NCI-H226 (cell line): ENCODE measurements at places on chromosomes 13 and 19.

DNA sequence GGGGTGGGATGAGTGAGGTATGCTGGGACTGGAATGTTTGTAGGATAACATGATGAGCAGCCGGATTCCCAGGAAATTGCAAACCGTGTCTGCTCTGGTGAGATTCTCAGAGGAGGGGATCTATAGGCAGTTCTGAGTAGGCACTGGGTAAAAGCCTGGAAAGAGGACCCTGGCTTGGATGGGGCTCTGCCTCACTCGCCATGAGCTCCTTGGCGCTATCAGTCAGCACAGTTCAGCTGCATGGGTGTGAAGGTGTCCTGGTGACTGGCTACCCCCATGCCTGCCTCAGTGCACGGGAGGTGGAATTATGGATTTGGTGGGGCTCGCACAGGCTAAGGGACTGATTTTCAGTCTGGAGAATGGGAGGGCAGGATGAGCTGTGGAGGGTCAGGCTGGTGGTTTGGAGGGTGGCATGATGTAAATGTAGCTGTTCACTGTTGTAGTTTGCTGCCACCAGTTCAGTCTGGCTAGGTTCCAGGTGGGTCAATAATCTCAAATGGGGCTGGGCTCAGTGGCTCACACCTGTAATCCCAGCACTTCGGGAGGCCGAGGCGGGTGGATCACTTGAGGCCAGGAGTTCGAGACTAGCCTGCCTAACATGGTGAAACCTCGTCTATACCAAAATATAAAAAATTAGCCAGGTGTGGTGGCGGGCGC is 9.2 kb upstream of the ZNF627 start:
- DNase-seq = no peak

- DNase-seq = no peak
These were observed 48.1 kb upstream of the FARP1 start for GRCh38 chr13:98094678-98095266.

DNA sequence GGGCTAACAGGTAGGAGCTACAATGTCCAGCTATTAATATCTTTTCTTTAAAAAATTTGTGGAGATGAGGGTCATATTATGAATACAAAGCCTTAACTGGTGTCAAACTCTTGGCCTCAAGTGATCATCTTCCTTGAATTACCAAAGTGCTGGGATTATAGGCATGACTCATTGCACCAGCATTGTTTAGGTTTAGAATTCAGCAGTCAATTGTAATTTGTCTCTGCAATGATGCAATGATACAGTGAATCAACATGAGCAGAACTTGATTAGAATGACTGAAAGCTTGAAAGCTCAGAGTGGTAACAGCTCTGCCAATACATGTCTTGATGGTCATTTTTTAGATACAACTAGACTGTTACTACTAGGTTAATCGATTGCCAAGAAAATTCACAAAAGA is 752.8 kb upstream of the MIR17HG start:
- DNase-seq = peak; percentile 70

DNA sequence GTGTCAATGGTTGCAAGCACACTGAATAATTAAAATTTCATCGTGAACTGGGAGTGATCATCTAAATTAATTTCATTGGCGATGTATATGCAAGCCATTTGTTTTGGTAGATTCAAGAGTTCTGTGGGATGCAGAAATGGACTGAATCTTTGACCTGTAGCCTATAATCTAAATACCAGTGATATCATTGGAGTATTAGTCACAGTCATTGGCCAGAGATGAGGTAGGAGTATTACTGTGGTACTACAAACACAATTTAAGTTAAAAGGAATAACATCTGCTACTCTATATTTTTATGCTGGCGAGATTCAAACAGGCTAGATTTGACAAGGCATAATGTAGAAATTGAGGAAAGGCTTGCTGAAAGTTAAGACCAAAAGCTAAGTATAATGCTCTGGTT is 14.0 kb downstream of the FRY start:
- DNase-seq = no peak

GRCh38 chr13:76822698-76823267 is 63.4 kb downstream of the KCTD12 start:
- DNase-seq = peak; percentile 30

DNA sequence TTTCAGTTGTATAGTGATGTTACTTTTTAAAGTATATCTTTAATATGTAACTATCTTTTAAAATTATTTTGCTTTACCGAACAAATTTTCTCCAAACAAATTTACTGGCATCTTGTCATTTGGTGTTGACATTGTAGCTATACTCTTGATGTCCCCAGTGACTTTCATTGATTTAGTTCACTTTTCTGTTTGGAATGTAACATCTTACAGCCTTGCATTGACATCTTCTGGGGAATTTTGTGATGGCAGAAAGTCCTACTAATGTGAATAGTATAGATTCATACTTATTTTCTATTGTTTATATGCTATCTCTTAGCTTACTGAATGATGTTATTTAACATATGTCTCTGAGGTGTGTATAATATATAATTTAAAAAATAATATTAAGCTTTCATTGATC is 800.9 kb upstream of the ATXN8OS start:
- no peak for DNase-seq

GRCh38 chr13:57946361-57946760 is 314.8 kb downstream of the PCDH17 start:
- no peak for DNase-seq

DNA sequence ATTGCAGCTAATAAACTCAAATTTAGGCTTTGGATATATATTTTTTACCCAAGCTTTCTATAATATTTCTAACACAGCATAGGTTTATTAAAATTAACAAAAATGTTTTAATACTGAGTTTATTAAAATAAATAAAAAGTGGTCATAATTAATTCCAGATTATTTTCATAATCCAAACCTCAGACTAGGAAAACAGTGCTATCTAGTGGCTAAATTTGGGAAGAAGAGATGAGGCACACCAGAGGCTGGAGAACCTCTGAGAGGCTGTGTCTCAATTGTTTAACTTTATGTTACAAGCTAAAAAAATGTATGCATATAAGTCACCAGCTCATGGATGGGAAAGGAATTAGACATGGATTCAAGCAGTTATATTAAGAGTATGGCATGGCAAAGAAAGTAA is 392.5 kb downstream of the DIAPH3 start:
- no peak for DNase-seq

DNA sequence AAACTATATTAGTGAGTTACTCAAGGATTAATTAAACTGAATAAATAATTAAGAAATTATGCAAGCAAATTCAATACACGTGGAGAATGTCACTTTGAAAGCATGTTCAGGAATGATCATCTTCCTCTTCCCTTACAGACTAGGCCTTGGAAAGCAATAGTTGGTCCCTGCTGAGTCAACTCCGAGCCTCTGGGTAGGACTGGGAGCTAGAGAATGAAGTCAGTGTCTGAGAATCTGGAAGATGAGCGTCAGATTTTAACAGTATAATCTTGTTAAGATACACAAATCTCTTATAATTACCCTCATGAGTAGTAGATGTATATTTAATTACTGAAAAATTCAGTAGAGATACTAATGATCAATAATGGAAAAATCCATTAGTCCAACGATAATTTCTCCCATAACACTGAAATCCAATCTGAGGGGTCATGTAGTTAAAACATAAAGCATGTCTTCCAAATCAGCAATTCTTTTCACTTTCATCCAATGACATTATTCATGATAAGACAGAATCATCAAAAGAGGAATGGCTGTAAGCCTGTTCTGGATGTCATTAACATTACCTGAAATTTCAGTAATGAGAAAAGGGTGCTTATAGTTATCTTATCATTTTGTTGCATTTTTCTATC is 423.0 kb downstream of the DCT start:
- no peak for DNase-seq

- DNase-seq = no peak
These were observed 974 bp upstream of the CYP4F22 start for GRCh38 chr19:15507068-15508034.

- DNase-seq = peak; percentile 93
These were observed 119.3 kb downstream of the COL4A1 start for GRCh38 chr13:110187641-110188161.

DNA sequence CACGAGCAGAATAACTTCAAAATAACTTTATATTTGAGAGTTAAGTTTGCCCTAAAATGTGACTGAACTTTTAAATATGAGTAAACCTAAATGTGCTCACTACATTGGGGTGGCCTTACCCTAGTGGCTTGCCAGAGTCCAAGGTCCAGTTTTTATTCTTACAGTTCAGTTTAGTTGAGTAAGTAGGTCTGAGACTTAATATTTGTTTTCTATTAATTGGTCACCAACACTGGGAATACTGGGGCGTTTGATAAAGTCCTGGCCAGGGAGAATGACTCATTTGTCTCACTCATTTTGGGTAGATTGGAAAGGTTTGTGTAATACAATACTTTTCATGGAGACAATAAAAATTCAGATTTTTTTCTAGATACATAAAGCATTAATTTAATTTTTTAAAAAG is 127.8 kb upstream of the SPATA13 start:
- no peak for DNase-seq

- no peak for DNase-seq
These were observed 1255.5 kb upstream of the SLC10A2 start for GRCh38 chr13:104321756-104322155.

DNA sequence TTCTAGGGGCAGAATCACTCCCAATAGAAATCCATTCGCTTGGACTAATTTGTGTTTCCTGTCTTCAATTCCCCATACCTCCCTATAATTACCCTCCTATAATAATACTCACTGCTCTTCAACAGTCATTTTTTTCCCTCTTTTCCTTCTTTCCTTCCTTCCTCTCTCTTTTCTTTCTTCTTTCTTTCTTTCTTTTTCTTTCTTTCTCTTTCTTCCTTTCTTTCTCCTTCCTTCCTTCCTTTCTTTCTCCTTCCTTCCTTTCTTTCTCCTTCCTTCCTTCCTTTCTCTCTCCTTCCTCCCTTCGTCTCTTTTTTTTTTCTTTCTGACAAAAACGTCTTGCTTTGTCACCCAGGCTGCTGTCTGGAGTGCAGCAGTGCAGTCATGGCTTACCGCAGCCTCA is 8.0 kb downstream of the KLK5 start:
- DNase-seq = no peak

DNA sequence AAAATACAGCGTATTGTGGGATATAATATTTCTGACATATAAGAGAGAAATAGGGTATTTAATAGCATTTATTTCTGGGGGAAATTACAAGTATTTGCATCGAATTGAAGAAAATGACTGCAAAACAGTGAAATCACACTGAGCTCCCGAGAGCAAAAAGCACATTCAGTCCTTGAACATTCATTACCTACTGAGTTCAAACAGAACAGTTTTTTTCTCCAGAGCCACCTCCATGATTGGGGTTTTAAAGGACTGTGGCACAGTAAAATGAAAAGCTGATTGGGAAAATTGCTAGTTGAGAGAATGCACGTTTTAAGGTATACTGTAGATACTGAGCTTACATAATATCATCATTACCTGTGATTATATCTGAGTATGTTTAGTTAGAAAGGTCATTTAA is 58.0 kb upstream of the TRPC4 start:
- DNase-seq = no peak

DNA sequence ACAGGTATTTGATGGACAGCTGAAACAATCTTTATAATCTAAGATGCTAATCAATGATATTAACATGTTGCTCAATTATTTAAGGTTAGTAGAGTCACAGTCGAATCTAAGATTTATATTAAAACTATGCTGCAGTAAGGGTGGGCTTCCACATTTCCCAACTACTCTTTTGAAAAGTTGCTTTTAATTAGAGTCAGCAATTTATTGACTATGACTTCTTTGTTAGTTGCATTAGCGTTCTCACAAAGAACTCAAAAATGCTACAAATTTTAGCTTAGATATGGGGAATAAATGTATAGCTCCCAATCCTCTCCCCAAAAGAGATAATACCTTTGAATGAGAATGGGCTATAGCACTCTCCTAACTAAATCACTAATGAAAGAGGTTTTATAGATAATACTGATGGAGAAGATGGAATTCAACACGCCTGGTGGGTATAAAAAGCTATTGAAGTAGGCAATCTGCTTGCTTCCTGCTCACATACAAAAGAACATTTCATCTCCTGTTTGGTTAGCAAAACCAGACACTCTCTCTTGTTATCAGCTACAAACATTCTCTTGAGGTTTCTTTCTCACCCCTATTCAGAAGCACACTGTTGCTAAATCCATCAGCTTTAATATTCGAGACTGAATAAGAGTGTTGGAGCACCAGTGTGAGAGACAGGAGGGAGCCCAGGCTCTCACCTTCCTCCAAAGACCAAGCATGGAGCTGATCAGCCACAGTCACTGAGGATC is 2.4 kb upstream of the FLT1 start:
- no peak for DNase-seq

DNA sequence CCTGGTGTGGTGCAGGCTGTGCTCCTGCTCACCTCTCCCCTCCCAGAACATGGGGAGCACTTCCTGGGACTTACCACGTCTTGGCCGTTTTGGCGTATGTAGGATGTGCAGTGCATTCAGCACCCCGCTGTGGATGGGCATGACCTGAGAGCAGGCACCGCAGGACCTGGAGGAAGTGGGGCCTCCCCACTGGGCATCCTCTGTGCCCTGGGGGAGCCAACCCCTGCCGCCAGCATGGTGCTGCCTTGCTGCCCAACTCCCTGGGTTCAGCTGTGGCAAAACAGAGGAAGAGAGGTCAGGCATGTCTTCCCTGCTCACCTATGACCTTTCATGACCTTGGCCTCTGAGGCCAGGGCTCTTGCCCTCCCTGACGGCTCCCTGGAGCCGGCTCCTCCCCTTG is 103.5 kb downstream of the RAB20 start:
- DNase-seq = no peak

- DNase-seq = peak; percentile 31
These were observed 48.0 kb upstream of the ADGRE5 start for GRCh38 chr19:14333101-14333871.

GRCh38 chr13:52847322-52847681 is 1.1 kb downstream of the PCDH8 start:
- no peak for DNase-seq

- no peak for DNase-seq
These were observed 215.1 kb downstream of the SHISA2 start for GRCh38 chr13:25836574-25837336.

GRCh38 chr13:83340170-83340569 is 542.1 kb downstream of the SLITRK1 start:
- no peak for DNase-seq

DNA sequence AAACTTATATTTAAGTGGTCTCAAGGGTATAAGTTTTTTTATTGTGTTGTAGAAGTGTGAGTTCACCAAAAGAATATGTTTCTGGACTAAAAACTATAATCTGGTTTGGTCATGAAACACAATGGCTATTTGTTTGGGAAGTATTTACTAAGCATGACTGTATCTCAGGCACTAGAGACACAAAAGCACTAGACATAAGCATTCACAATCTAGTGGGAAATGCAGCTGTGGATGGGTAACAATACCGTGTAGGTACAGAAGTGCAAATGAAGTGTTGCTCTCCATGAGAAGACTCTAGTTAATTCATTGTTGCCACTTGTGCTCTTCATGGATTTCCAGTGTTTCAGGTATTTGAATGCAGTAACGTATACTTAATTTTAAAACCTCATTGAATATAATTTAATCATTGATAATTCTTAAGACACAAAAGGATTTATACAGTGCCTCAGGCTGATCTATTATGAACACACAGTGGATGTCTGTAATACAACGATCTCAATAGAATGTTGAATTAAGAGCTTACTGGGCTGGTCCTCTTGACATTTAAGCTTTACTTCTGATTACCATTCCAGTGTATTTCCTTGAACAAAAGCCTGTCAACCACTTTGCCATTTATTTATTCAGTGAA is 50.9 kb downstream of the TPT1 start:
- DNase-seq = no peak

- no peak for DNase-seq
These were observed 92.2 kb downstream of the TSHZ3 start for GRCh38 chr19:31257025-31257424.

GRCh38 chr19:50912102-50912599 is 956 bp upstream of the KLK4 start:
- no peak for DNase-seq
